Astrocyte (in vitro differentiated cells and primary cell): ENCODE measurements at places on chromosomes 11 and 22. TPM values are rescaled to one million over a fixed set of nuclear protein-coding genes. Genes with fewer than 3 reads are reported as not detected.

DNA sequence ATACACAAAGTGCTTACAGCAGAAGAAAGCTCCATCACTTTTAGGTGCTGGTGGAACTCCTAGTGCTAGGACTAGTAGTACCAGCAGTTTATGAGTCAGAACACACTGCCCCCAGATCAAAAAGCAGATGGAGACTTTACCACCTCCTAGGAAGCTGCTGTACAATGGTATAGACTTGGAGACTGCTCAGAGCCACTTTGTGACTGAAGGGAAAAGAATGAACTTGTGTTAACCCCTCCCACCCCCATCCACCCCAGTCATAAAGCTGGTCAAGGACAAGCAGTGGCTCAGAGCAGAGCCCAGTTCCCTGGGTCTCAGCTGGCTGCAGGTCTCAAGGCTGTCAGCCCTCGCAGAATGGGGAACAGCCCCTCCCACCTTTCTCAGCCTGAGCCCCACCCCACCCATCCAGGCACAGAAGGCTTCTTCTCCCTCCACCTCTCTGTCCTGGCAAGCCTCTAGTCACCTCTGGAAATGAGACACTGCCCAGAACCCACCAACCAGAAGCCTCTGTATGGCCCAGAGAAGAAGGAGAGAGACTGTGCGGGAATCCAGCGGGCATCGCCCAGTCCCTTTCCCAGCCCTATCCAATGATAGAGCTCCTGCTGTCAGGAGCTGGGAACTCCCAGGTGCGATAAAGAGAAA is 23.8 kb downstream of the PACSIN2 start:
- H3K4me3 ChIP-seq, result peak overlapping the region; percentile 41
- peaks cover 42% of the 10 kb centered on the region for H3K4me1 ChIP-seq
- DNase-seq, result peak; percentile 89
- no peaks in the 10 kb centered on the region for H3K27me3 ChIP-seq

The TMA7B gene
- not detected in 2 replicates for total RNA-seq

The GLB1L2 gene
- total RNA-seq, result 2.8 and 3.0 TPM in 2 replicates

GRCh38 chr11:33515347-33515746 is 185.3 kb downstream of the C11orf91 start:
- H3K27me3 ChIP-seq, result no peaks in the 10 kb centered on the region
- H3K4me1 ChIP-seq, result no peaks in the 10 kb centered on the region
- H3K4me3 ChIP-seq, result no peak overlapping the region

DNA sequence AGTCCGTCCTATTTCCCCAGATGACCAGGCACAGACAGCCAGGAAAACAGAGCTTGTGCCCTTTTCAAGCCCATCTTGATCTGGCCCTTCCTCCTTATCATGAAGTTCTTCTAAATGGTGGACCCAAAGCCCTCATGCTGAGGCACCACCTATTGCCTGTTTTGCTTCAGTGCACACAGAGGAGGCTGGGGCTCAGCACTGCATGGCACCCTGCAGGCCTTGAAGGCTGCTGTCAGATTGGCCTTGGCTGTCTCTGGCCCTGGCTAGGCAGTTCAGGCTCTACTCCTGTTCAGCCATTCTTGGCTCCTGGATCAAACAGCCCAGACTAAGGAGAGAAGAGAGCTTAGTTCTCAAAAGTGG is 49.2 kb downstream of the OTOG start:
- no peak overlapping the region for H3K27ac ChIP-seq
- no peak overlapping the region for H3K4me3 ChIP-seq
- DNase-seq, result no peak
- no peaks in the 10 kb centered on the region for H3K4me1 ChIP-seq

- no peaks in the 10 kb centered on the region for H3K4me1 ChIP-seq
- no peak overlapping the region for H3K4me3 ChIP-seq
- no peaks in the 10 kb centered on the region for H3K36me3 ChIP-seq
- DNase-seq, result peak; percentile 10
- H3K27me3 ChIP-seq, result no peaks in the 10 kb centered on the region
Observed at GRCh38 chr22:25702040-25702439, 39.9 kb upstream of the MYO18B start.

The GGT1 gene
- total RNA-seq, result 2.9 and 3.1 TPM in 2 replicates

DNA sequence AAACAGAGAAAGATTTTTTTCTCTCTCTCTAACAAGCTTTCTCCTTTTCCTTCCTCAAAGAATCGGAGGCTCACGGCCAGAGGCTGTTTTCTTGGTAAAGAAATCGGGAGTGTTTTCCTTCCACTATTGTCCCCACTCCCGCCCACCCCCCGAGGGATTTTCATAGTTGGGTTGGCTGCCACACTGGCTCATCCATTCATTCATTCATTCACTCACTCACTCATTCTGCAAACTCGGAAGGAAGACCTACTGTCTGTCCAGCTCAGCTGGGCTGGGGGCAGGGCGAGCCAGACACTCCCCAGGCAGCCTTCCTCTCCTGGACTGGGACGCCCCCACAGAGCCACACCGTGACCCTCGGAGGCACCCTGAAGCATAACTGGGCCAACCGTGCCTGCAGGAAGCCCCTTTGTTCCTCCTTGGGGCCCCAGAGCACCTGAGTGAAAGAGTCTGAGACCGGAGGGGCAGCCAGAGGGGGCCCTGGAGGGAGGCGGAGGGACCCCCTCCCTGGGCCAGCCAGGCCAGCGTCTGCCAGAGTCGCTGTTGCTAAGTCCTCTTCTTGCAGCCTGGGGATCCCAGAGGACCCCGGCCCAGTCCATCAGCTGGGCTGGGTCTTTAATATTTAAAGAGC is 17.0 kb downstream of the CDKN1C start:
- no peaks in the 10 kb centered on the region for H3K36me3 ChIP-seq
- H3K27me3 ChIP-seq, result peaks cover 35% of the 10 kb centered on the region
- no peak overlapping the region for H3K27ac ChIP-seq
- H3K4me3 ChIP-seq, result no peak overlapping the region

DNA sequence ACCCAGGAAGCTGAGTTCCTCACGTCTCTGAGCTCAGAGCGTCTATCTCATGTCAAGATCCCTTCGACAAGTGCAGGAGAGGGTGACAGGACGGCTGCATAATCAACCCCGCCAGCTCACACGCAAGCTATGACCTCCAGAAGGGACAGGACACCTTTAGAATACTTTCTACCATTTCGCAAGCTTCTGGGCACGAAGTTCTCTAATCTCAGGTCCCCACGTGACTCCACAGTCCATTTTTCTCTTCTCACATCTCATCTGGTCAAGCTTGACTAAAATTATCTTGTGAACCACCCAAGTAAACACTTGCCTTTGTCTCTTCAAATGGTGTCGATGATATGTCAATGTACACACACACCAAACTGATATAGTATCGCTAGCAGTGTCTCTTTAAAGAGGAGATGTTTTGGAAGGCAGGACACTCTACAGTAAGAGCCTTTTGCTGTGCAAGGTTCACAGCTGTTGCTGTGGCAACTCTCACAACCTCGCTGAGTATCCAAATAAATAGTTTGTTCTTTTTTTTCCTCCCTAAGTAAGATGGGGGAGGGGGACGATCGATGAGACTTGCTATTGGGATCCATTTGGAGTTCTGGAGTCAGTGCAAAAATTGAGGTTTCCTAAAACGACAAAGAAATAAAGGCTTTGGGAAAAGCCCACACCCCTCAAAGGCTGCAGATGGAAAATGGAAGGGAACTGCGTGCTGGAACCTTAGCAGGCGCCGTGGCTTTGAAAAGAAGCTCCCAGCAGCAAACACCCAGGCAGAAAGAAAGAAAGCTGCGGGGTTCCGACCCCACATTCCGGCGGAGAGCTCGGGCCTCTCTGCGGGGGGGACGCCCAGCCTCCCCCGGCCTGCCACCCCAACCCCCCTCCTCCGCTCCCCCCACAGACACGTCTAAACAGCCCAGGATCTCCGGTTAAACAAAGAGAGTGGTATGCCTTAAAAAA is 215.4 kb upstream of the UBASH3B start:
- peak overlapping the region; percentile 51 for H3K4me3 ChIP-seq
- DNase-seq, result peak; percentile 31
- H3K36me3 ChIP-seq, result no peaks in the 10 kb centered on the region
- peaks cover 11% of the 10 kb centered on the region for H3K4me1 ChIP-seq

DNA sequence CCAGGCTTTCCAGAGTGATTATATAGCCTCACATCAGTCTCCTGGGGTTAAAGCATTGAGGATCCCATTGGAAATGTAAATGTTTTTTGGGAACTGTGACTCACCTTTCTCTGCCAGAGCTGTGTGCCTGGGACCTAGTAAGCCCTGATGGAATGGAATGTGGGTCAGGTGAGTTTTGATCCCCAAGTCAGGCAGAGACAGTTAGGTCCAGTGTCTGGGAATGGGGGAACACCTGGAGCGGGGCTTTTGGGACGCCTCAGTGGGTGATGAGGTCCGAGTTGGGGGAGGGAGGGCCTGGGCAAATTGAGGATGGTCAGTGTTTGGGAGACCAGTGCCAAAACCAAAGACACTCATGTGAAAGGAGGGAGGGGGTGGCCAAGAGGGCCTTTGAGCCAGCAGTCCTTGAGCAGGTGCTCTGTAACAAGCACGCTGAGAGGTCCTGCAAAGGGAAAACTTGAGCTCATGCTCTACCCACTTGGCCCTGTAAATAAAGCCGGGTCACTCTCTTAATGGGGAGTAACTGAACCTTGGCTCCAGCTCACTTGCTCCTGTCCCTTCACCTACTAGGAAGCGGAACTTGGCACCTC is 104.7 kb downstream of the NAV2 start:
- no peaks in the 10 kb centered on the region for H3K36me3 ChIP-seq
- H3K4me1 ChIP-seq, result no peaks in the 10 kb centered on the region
- no peaks in the 10 kb centered on the region for H3K27me3 ChIP-seq
- DNase-seq, result no peak

The DDI1 gene
- total RNA-seq, result not detected in 2 replicates

DNA sequence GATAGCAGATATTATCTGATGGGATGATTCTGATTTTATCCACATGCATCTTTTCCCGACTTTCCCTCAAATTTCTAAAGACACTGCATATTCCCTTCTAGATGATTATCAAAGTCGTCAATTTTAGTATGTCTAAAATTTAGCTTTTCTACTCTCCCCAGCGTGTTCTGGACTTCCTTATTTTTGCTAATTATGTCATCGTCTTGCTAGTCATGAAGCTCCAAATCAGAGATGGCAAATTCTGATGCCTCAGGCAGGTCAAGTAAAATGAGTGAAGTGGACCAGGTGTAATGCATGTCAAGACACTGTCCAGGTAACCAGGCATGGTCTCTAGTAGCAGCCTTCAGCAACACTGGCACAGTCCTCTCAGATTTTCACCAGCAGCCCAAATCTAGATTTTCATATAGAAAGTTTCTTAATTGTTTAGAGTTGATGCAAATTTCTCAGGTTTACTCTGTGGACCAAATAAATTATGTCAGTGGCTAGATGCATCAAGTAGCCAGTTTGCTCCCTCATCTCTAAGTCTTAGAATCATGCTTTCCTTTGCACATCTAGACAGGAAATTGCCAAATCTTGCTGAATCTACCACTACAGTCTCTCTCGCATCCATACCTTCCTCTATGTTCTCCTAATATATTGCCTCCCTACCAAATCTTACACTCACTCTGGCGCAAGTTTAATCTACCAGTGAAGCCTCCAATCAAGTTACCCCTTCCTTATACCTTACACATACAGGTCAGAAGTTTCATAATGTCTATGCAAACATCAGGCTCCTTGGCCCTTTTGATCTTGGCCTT is 10.6 kb downstream of the HSD17B12 start:
- H3K4me1 ChIP-seq, result peaks cover 6% of the 10 kb centered on the region
- H3K36me3 ChIP-seq, result no peaks in the 10 kb centered on the region
- no peak overlapping the region for H3K4me3 ChIP-seq
- H3K27me3 ChIP-seq, result no peaks in the 10 kb centered on the region
- no peak overlapping the region for H3K27ac ChIP-seq

DNA sequence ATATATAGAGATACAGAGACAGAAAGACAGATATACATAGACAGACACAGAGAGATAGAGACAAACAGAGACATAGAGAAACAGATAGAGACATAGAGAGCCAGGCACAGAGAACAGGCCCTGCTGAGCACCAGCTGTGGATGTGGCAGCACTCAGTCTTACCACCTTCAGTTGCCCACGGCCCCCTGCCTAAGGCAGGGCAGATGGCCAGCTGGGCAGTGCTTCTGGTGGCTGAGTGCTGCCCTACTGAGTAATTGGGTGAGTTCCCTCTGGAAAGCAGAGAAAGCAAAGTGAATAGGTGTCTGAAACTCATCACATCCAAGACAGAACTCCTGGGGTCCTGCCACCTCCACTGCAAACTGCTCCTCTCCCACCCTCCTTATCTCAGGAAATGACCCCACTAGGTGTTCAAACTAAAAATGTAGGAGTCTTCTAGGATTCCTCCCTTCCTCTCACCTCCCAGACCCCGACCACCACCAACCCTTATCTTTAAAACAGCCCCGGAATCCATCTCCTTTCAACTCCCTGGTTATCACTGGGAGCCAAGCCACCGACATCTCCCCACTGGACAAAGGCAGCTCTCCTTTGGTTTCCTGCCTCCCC is 27.2 kb downstream of the SYN3 start:
- H3K27ac ChIP-seq, result no peak overlapping the region
- no peak overlapping the region for H3K4me3 ChIP-seq
- no peaks in the 10 kb centered on the region for H3K4me1 ChIP-seq
- no peaks in the 10 kb centered on the region for H3K36me3 ChIP-seq

GRCh38 chr11:102478673-102479299 is 26.2 kb upstream of the TMEM123 start:
- H3K27ac ChIP-seq, result no peak overlapping the region
- no peaks in the 10 kb centered on the region for H3K4me1 ChIP-seq
- no peaks in the 10 kb centered on the region for H3K27me3 ChIP-seq

DNA sequence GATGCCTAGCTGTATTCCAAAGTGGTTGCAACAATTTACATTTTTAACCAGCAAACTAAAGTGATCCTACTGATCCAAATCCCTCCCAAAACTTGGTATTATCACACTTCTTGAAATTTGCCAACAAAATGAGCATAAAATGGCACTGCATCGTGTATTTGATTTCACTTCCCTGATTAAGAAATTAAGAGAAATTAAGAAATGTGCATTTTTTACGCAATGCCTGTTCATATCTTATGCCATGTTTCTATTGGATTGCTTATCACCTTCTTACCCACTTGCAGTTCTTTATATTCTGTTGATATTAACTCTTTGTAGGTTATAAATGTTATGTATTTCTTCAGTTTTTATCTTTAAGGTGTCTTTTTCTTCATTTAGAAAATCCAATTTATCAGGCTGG is 80.6 kb downstream of the DENND5A start:
- H3K27ac ChIP-seq, result no peak overlapping the region
- no peaks in the 10 kb centered on the region for H3K27me3 ChIP-seq
- no peak for DNase-seq
- H3K4me1 ChIP-seq, result no peaks in the 10 kb centered on the region
- H3K36me3 ChIP-seq, result peaks cover 12% of the 10 kb centered on the region

DNA sequence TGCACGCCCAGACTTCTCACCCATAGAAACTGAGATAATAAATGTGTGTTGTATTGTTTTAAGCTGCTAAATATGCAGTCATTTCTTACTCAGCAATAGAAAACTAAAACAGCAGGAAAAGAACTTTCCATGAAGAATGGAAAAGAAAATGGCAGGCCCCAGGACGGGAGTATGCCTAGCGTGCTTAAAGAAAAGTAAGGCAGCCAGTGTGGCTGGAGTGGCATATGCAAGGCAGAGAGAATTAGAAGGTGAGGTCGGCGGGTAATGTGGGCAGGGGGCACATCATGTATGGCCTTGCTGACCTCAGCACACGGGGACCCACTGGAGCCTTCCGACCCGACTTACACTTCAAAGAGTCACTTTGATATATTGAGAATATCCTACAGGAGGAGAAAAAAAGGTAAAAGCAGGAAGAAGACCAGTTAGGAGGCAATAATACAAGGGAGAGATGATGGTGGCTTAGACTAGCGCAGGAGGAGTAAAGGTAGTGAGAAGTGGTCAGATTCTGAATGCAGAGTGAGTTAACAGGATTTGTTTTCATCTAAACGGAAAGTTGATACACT is 20.5 kb downstream of the TBRG1 start:
- no peaks in the 10 kb centered on the region for H3K27me3 ChIP-seq
- peak overlapping the region; percentile 85 for H3K27ac ChIP-seq
- H3K4me3 ChIP-seq, result no peak overlapping the region
- peaks cover 18% of the 10 kb centered on the region for H3K4me1 ChIP-seq
- DNase-seq, result no peak

The LIF gene
- 63.3 and 100 TPM in 2 replicates for total RNA-seq

The LAMTOR1 gene
- total RNA-seq, result 63.8 and 65.8 TPM in 2 replicates
